K562 (cell line): ENCODE measurements at places on chromosomes 3 and 15. TPM values are rescaled to one million over a fixed set of nuclear protein-coding genes. Genes with fewer than 3 reads are reported as not detected.

Gene SGO1
- 37.4 and 37.7 TPM in 2 replicates for total RNA-seq

Gene PLA2G4E
- total RNA-seq, result not detected in 2 replicates

Gene GPR149
- total RNA-seq, result not detected in 2 replicates

GRCh38 chr3:150729682-150730360 is 26.1 kb upstream of the ERICH6 start:
- peak; percentile 87 for DNase-seq
- H3K4me1 ChIP-seq, result peaks cover 80% of the 10 kb centered on the region
- no peaks in the 10 kb centered on the region for H3K27me3 ChIP-seq
- peak overlapping the region; percentile 94 for H3K27ac ChIP-seq
- no peaks in the 10 kb centered on the region for H3K36me3 ChIP-seq

GRCh38 chr3:43190670-43191069 is 84.8 kb upstream of the POMGNT2 start:
- no peaks in the 10 kb centered on the region for H3K36me3 ChIP-seq
- no peak overlapping the region for H3K4me3 ChIP-seq
- no peaks in the 10 kb centered on the region; the same call in 2 of the 3 replicates for H3K4me1 ChIP-seq
- H3K27me3 ChIP-seq, result peaks cover 14% of the 10 kb centered on the region
- no peak for DNase-seq

DNA sequence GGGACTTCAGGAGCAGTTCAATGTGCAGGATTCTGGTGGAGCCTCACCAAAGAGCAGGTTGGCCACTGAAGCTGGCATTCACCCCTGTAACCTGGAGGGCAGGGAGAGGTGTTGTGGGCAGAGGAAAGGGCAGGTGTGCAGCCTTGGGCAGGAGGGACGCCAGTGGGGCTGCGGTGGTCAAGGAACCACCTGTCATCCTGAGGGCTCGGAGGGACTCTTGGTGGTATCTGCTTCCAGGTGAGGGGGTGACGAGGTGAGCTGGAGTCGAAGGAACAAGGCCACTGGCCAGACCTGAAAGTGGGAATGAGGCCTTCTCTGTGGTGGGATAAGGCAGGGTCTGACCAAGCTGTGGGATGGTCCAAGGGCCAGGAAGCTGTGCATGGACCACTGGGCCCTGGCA is 269.5 kb downstream of the PLCL2 start:
- H3K36me3 ChIP-seq, result no peaks in the 10 kb centered on the region; the same call in 2 of the 3 replicates
- DNase-seq, result no peak
- no peak overlapping the region for H3K27ac ChIP-seq
- no peak overlapping the region for H3K4me3 ChIP-seq
- peaks cover 6% of the 10 kb centered on the region; the same call in 1 of the 2 replicates for H3K4me1 ChIP-seq
- no peaks in the 10 kb centered on the region for H3K27me3 ChIP-seq

- H3K4me3 ChIP-seq, result no peak overlapping the region
- H3K36me3 ChIP-seq, result no peaks in the 10 kb centered on the region
- peaks cover 11% of the 10 kb centered on the region for H3K4me1 ChIP-seq
- no peaks in the 10 kb centered on the region; the same call in 1 of the 2 replicates for H3K27me3 ChIP-seq
- DNase-seq, result no peak
Measured at GRCh38 chr15:40968290-40969085, 15.2 kb downstream of the CHAC1 start.

DNA sequence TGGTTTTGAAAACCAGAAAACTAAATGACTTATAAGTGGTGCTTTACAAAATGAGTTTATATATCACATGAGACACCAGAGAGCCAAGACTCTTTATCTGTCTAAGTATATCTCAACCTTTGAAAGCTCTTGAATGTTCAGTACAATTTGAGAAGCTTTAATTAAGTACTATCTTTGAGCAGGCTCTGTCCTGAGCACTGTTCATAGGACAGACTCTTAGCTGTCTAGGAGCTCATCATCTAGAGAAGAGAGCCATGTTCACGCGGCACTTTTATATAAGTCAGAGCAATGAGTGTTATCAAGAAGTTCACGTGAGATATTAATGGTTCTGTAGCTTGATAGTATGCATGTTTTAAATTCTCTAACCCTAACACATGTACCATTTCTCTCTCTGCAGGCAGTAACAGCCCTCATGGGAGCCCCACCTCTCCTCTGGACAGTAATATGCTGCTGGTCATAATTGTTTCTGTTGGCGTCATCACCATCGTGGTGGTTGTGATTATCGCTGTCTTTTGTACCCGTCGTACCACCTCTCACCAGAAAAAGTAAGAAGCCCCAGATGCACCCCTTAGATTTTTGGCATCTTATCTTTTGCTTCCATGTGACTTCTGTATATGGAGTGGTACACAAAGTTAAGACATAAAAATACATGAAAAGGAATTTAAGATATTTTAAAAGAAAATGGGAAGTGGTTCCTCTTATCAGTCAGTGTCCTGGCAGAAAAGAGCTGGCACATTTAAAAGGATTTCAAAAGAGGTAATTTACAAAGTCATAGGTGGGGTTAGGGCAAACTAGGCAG is 86.0 kb downstream of the HCN4 start:
- H3K27ac ChIP-seq, result no peak overlapping the region
- no peak for DNase-seq
- no peaks in the 10 kb centered on the region for H3K4me1 ChIP-seq
- peaks cover 21% of the 10 kb centered on the region for H3K27me3 ChIP-seq
- no peaks in the 10 kb centered on the region for H3K36me3 ChIP-seq

DNA sequence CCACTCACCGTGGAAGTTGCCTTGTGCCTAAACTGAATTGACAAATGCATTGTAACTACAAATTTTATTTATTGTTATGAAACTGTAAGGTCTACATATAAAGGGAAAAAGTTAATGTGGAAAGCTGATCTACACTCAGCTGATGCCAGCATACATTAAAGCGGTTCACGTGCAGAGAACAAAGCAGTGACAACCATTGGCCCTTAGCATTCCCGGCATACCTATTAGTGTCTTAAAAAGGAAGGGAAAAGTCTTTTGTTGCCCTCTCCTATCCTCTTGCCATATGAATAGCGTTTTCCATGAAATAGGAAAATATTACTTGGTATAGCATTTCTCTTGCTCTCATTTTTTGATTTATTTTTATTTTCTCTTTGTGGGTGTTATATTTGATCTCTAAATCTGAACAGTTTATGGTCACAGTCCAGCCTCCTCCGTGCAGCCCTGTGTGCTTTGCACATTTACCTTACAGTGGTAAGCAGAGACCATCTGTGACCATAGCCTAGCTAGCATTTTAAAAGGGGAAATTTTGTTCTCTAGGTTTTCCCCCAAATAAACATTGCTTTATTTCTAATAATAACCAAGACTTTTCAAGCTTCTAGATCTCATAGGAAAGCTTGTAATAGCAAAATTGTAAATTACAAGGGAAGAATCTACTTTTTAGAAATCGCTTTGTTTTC is 89.7 kb upstream of the CGNL1 start:
- H3K27ac ChIP-seq, result no peak overlapping the region
- DNase-seq, result no peak
- no peak overlapping the region for H3K4me3 ChIP-seq
- peaks cover 61% of the 10 kb centered on the region for H3K36me3 ChIP-seq
- H3K4me1 ChIP-seq, result no peaks in the 10 kb centered on the region

DNA sequence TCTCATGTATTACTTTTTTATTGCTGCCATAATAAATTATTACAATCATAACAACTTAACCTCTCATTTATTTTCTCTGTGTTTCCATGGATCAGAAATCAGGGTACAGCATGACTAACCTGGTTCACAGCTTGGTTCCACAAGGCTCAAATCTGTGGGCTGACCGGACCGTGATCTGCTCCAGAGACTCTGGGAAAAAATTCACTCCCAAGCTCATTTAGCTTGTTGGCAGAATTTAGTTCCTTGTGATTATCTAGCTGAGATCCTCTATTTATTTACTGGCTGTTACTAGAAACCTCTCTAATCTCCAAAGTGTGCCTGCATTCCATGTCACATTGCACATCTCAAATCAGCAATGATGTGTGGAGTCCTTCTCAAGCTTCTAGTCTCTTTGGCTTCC is 386.6 kb downstream of the DIPK2A start:
- no peaks in the 10 kb centered on the region for H3K36me3 ChIP-seq
- no peaks in the 10 kb centered on the region for H3K27me3 ChIP-seq
- no peak for DNase-seq
- H3K4me3 ChIP-seq, result no peak overlapping the region

GRCh38 chr15:52466134-52466701 is 62.5 kb downstream of the MYO5A start:
- H3K36me3 ChIP-seq, result no peaks in the 10 kb centered on the region
- H3K27ac ChIP-seq, result no peak overlapping the region
- no peak for DNase-seq
- H3K27me3 ChIP-seq, result no peaks in the 10 kb centered on the region; the same call in 2 of the 3 replicates
- H3K4me3 ChIP-seq, result no peak overlapping the region

DNA sequence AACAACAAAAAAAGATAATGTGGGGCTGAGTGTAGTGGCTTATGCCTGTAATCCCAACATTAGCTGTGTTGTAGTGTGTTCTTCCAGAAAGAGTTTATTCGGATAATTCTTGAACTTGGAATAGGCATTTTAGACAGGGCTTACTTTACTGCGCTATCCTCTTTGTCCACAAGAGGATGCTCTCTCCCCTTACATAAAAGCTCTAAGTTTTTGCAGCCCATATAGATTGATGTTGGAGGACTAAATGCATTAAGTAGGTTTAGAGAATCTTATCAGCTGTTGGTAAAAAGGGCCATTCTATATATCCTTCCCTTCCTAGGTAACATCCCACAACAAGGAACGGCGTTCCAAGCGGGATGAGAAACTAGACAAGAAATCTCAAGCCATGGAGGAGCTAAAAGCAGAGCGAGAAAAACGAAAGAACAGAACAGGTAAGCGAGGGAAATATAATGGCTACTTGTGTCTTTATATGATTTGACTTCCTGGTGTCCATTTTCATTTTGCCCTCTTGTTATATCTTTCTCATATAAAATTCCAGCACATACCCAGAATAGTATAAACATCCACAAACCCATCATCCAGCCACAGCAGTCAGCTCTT is 27.8 kb upstream of the ITPKA start:
- H3K27me3 ChIP-seq, result no peaks in the 10 kb centered on the region
- peaks cover 75% of the 10 kb centered on the region for H3K36me3 ChIP-seq
- H3K27ac ChIP-seq, result no peak overlapping the region

DNA sequence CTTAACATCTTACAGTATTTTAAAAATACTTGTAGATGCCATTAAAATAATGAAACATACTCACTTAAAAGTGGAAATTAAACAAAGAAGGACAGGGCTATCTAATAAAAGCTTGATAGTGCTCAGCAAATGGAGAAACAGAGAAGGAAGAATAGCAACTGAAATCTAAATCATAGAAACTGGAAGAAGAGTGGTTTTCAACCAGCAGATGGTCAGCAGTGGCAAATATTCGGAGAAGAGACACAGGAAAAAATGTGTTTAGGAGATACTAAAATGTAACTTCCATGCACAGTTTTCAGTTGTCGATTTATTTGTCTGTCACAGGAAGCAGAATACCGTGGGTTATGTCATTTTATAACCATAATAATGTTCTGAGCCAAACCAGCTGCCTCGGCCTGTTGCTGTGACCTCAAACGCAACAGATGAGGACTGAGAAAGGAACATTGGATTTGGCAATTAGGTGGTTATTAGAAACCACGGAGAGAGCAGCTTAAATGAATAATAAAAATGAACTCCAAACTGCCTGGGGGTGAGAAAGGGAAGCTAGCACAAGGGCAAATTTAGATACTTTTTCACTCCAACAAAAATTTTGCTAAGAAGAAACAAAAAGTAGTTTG is 246.6 kb upstream of the KCNMB2 start:
- no peaks in the 10 kb centered on the region for H3K27me3 ChIP-seq
- no peak overlapping the region for H3K27ac ChIP-seq
- no peaks in the 10 kb centered on the region for H3K4me1 ChIP-seq
- no peaks in the 10 kb centered on the region for H3K36me3 ChIP-seq
- H3K4me3 ChIP-seq, result no peak overlapping the region

DNA sequence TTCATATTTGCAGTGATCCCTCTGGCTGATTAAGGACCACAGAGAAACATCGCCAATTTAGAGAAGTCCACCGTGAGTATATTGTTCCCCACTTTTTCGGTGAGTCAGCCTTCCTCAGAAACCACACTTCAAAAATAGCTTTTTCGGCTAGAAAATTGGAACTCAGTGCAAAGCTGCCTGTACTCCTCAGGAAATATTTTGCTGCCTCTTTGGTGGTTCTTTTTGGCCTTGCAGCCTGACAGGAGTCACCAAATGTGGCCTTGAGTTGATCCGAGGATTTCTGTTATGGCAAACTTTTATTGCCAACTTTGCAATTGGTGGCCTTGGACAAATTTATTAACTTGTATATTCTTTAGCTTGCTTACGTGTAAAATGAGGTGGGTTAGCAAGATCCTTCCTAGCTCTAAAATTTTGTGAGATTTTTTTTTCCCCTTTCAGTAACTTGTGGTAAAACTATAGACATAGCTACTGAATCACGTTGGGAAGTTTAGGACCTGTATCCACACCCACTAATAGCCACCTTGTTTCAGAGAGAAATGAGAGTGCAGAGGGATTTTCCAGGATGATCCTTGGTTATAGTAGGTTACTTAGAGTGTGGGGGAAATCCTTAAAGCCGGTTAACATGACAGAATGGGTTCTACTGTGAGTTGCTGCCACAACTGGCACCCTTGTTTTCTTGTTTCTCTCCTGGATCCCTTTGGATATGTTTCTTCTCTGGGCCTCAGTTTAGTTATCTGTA is 9.9 kb downstream of the ARL6IP5 start:
- H3K4me3 ChIP-seq, result no peak overlapping the region
- peaks cover 9% of the 10 kb centered on the region; the same call in 1 of the 2 replicates for H3K4me1 ChIP-seq
- H3K27me3 ChIP-seq, result no peaks in the 10 kb centered on the region
- DNase-seq, result peak; percentile 9
- H3K27ac ChIP-seq, result no peak overlapping the region
- H3K36me3 ChIP-seq, result no peaks in the 10 kb centered on the region

DNA sequence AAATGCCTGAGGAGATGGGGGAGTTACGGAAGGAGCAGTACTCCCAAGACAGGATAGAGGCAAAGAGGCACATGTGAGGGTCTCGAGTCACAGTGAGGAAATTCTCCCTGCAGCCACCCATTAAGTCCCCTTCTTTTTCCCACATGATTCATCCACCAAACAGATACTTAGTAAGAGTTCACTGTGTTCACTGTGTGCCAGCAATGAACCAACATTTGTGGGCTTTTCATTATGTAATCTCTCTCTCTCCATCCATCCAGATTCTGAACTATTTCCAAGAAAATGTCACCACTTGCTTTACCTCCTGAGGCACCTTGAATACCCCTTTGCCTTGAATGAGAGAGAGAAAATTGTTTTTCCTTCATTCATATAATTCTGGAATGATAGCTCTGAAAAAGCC is 24.6 kb upstream of the LRRFIP2 start:
- H3K4me3 ChIP-seq, result no peak overlapping the region
- DNase-seq, result no peak
- H3K36me3 ChIP-seq, result no peaks in the 10 kb centered on the region
- peaks cover 3% of the 10 kb centered on the region; the same call in 1 of the 3 replicates for H3K27me3 ChIP-seq
- H3K27ac ChIP-seq, result no peak overlapping the region

DNA sequence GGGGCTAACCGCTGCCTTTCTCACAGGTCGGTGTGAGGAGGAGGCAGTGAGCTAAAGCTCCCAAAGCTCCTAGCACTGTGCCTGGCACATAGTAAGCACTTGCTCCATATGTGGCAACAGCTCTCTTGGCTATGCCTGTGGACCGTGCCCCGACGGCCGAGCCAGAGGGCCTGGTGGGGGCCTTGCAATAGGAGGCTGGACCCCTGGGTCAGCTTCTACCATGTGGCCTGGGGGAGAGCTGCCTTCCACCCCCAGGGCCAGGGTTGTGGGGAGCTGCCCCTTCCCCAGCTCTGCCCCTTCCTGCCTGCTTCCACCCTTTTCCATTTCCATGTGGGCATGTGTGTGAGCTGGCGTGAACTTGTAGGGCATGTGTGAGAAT is 16.9 kb upstream of the GNAT1 start:
- no peak for DNase-seq
- no peaks in the 10 kb centered on the region for H3K27me3 ChIP-seq
- H3K36me3 ChIP-seq, result no peaks in the 10 kb centered on the region
- no peak overlapping the region for H3K27ac ChIP-seq
- H3K4me3 ChIP-seq, result no peak overlapping the region
